ENCODE measurements at places on chromosomes 13 and 19. TPM values are rescaled to one million over a fixed set of nuclear protein-coding genes. Genes with fewer than 3 reads are reported as not detected.

- DNase-seq = no peak
Measured at GRCh38 chr19:27865927-27866777, 1346.8 kb downstream of the UQCRFS1 start.

- DNase-seq = no peak
Measured at GRCh38 chr13:30829145-30829832, 76.8 kb upstream of the MEDAG start.

DNA sequence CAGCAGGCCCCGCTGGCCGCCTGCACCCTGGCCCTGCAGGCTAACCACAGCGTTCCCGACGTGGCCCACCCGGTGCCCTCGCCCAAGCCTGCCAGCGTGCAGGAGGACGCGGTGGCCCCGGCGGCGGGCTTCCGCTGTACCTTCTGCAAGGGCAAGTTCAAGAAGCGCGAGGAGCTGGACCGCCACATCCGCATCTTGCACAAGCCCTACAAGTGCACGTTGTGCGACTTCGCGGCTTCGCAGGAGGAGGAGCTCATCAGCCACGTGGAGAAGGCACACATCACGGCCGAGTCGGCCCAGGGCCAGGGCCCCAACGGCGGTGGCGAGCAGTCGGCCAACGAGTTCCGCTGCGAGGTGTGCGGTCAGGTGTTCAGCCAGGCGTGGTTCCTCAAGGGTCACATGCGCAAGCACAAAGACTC, 72.1 kb downstream of the ZNF536 start:
- DNase-seq = no peak

DNA sequence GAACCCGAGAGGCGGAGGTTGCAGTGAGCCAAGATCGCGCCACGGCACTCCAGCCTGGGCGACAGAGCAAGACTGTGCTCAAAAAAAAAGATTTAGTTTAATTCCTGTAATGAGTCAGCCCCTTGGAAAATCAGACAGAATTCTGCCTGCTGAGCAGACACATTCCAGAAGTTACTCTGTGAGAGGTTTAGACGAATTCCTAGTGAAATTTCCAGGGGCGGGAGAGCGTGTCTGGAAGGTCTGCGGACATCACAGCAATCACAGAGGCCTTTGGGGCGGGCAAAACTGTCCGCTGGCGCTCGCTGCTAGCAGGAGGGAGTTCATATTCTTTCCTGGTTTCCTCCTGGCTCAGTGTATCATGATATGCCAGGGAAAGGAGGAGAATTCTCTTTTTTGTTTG, 17.5 kb downstream of the MISP start:
- peak; percentile 80 for DNase-seq

- DNase-seq = no peak
Measured at GRCh38 chr19:17706750-17707181, 12.5 kb upstream of the MAP1S start.

DNA sequence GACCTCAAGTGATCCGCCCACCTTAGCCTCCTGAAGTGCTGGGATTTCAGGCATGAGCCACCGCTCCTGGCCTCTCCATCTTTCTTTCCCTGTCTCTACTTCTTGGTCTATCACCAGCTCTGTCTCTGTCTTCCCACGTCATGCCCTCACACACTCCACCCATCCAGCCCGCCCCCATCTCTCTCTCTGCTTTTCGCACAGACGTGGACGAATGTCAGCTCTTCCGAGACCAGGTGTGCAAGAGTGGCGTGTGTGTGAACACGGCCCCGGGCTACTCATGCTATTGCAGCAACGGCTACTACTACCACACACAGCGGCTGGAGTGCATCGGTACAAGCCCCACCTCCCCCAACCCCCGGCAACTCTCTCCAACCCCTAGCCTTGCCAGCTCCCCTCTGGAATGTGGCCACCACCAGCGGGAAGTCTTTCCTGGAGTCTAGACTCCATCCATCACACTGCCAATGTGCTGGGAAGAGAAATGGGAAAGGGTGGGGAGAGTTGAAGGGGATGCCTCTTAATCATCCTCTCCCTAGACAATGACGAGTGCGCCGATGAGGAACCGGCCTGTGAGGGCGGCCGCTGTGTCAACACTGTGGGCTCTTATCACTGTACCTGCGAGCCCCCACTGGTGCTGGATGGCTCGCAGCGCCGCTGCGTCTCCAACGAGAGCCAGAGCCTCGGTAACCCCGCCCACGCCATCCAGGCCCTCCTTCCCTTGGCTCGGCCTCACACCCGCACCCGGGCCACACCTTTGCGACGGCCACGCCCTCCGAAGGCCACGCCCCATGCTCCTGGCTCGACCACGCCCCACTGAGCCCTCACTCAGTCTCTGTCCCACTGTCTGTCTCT, 22.5 kb downstream of the LTBP4 start:
- DNase-seq = no peak

FBXO46 gene
- 17.3 TPM for polyA plus RNA-seq
